Spleen (tissue), 13 donors: ENCODE measurements at places on chromosomes 3 and 15. TPM values are rescaled to one million over a fixed set of nuclear protein-coding genes. Genes with fewer than 3 reads are reported as not detected.

The MTHFS gene
- 11.7 TPM for total RNA-seq

The FOXB1 gene
- not detected for total RNA-seq

The TMOD2 gene
- 9.0 TPM for total RNA-seq

The CLEC3B gene
- total RNA-seq, result 315 TPM

The CHRD gene
- total RNA-seq, result 13.7 TPM

The ZNF385D gene
- total RNA-seq, result 0.14 TPM
